ENCODE measurements at places on chromosomes 1 and 21.

DNA sequence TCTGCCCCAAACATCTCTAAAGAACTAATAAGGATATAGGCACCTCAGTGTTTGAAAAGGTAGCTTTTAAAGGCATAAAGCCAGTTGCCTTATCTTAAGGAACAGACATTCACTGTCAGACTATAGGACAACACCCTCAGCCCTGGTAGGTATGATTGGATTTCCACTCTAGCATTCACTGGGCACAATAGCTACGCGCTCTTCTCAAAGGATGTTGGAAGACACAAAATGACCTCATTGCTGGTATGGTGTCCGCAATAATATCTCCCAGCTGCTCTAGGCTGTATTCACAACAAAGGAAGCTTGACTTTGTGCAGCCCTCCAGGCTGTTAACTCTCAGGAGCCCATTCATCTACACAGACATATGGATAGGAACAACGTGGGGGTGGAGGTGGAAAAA is 119.4 kb upstream of the CXADR start:
- DNase-seq = no peak

GRCh38 chr1:236393681-236394481 is at the start of gene EDARADD:
EDARADD (plus strand) TSS chr1:236394286; CDS start chr1:236394445, 159 bp downstream.
- DNase-seq = no peak

DNA sequence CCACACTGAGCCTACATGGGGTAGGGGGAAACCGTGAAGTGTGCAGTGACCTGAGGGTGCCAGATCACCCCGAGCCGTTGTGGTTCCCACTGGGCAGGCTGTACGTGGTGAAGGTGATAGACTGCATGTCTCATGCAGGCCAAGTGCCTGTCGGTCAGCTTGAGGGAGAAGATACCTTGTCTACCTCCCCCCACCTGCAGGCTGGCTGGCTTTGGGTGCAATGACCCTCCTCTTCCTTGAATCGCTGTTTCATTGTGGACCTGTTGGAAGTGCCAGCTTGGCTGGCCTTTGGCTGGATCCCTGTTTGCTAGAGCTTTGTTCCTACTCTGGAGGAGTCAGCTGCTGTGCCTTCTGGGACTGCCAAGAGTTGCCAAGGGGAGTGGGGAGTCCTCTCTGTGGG is 92.5 kb downstream of the GALNT2 start:
- no peak for DNase-seq

DNA sequence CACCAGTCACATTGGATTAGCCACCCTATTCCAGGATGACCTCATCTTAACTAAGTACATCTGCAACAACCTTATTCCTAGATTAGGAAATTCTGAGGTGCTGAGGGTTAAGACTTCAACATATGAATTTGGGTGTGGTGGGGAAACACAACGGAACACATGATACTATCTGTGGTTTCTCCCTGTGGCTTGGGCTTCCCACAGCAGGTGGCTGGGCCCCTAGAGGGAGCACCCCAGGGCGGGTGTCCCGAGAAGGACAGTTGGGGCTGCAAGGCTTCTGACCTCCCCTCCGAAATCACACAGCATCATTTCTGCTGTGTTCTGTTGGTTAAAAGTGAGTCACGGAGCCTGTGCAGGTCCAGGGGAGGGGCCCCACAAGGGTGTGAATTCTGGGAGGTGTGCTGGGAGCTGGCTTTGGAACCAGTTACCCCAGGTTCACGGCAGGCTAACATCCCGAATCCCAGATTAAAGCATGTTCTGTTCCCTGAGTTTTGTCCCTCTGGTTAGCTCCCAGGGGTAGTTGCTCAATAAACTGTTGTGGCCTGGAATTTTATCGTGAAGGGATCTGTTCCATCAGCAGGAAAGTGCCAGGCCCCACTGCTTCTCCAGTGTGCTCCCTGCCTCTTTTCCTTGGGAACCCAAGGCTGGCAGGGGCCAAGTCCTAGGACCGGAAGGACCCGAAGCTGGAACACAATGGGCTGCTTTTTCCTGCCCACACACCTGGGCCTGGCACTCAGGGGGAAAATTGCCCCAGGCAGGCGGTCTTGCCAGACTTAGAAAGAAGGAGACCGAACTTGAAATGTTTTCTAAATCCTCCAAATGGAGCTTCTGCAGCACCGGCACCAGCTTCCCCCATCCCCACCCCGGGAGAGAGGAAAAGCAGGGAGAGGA is 154.0 kb upstream of the WNT4 start:
- DNase-seq = no peak

DNA sequence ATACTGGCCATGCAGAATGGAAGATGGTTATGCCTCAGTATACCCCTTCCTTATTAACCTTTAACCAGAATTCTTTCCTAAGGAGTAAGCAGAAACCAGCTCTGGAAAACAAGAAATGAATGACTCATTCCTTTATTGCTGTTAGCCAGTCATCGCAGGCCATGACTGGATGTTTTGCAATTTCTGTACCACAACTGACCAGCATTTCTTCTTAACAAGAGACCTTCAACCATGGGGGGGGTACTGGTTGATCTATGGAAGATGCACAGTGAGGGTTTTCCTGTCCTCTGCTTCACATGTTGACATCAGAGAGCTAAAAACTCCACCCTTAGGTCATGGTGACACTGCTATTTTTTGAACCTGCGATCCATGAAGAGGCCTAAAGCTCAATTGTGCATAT is 28.0 kb upstream of the RNF2 start:
- DNase-seq = no peak

DNA sequence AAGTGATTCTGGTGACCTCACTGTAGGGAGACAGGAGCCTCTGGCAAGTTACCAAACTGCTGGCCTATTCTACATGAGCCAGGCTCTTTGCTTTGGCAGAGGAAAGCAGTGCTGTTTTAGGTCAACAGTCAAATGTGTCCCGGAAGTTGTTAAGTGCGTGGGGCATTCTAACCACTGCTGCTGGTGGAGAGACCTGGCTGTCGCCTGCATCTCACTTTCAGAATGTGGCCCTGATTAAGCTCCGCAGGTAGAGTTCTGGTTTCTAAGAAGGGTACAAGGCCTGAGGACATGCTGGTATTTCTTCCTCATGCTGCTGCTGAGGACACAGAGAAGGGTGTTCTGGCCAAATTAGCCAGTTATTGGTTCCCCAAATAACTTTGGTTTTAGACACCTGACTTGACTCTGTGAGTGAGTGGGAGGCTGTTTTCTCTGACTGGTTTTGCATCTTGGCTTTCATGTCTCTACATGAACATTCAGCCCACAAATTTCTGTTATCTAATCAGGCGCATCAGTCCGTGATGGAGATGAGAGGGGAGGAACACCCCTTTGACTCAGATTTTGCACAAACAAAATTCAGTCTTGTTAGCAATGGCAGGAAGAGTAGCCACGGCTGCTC is 120.8 kb downstream of the LMO4 start:
- DNase-seq = no peak

DNA sequence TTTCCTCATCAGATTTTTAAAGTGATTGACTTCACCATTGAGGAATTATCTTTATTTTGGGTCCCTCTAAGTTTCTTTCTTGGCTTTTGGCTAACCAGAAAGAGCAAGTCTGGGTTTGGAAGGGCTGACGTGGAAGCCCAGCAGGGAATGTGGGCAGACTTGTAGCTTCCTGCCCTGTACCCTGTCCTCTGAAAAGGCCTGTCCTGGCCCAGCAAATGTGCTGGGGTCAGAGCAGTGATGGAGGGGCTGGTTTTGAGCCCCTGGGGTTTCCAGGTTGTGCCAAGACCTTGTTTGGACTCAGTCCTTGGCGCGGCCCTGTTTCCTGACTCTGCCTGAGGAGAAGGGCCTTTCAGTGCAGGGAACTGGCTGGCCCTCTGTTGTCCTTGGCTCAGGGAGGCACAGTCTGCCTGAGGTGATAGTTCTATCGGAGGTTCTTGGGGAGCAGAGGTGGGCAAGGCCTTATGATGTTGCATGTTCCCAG is 72.1 kb downstream of the UCK2 start:
- no peak for DNase-seq

All from activated T-helper 1 cell treated with Interleukin-2 at 50 U/mL for 16 hours (primary cell).